A549 treated with Hydrocortisone at 1 μM for 4 hours (cell line): ENCODE measurements at places on chromosomes 11 and 22. TPM values are rescaled to one million over a fixed set of nuclear protein-coding genes. Genes with fewer than 3 reads are reported as not detected.

RFPL3 gene
- not detected in 5 replicates for total RNA-seq

DBX1 gene
- not detected in 5 replicates for total RNA-seq

MPEG1 gene
- total RNA-seq, result not detected in 5 replicates

USH1C gene
- 0.70 to 1.1 TPM (median 0.74 TPM) in 5 replicates for total RNA-seq

POU2AF1 gene
- not detected in 5 replicates for total RNA-seq

FHIP1B gene
- 14.6 to 20.3 TPM (median 16.2 TPM) in 5 replicates for total RNA-seq

TBX10 gene
- not detected in 5 replicates for total RNA-seq

TSGA10IP gene
- total RNA-seq, result not detected in 5 replicates

AMBRA1 gene
- total RNA-seq, result 14.2 to 17.3 TPM (median 14.3 TPM) in 5 replicates

KCNK4 gene
- total RNA-seq, result 0.07 to 0.10 TPM in 2 of 5 replicates, not detected in the others

OR51A7 gene
- not detected in 5 replicates for total RNA-seq

VWA5A gene
- 0.09 to 0.28 TPM (median 0.24 TPM) in 5 replicates for total RNA-seq

SPI1 gene
- total RNA-seq, result 0.08 to 0.20 TPM (median 0.14 TPM) in 3 of 5 replicates, not detected in the others

F2 gene
- 1.7 to 3.3 TPM (median 2.3 TPM) in 5 replicates for total RNA-seq

EMID1 gene
- total RNA-seq, result 0.15 to 0.61 TPM (median 0.48 TPM) in 5 replicates

VPREB1 gene
- not detected in 5 replicates for total RNA-seq

UVRAG gene
- 9.3 to 13.0 TPM (median 10.4 TPM) in 5 replicates for total RNA-seq

NLRX1 gene
- 9.7 to 12.0 TPM (median 10.7 TPM) in 5 replicates for total RNA-seq

GLYATL1 gene
- 0.10 TPM in 1 of 5 replicates, not detected in the others for total RNA-seq

ANO3 gene
- 0.03 to 0.05 TPM in 2 of 5 replicates, not detected in the others for total RNA-seq

PATE4 gene
- not detected in 5 replicates for total RNA-seq

OTOG gene
- total RNA-seq, result not detected in 5 replicates

OR2D2 gene
- not detected in 5 replicates for total RNA-seq
